ENCODE measurements at places on chromosomes 4 and X.

DNA sequence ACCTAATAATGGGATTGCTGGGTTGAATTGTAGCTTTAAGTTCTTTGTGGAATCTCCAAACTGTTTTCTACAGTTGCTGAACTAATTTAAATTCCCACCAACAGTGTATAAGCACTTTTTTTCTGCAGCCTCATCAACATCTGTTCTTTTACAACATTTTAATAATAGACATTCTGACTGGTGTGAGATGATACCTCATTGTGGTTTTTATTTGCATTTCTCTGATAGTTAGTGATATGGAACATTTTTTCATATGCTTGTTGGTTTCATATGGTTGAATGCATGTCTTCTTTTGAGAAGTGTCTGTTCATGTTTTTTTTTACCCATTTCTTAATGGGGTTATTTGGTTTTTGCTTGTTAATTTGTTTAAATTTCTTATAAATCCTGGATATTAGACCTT is 1718.9 kb downstream of the C4orf33 start:
- no peak for DNase-seq

DNA sequence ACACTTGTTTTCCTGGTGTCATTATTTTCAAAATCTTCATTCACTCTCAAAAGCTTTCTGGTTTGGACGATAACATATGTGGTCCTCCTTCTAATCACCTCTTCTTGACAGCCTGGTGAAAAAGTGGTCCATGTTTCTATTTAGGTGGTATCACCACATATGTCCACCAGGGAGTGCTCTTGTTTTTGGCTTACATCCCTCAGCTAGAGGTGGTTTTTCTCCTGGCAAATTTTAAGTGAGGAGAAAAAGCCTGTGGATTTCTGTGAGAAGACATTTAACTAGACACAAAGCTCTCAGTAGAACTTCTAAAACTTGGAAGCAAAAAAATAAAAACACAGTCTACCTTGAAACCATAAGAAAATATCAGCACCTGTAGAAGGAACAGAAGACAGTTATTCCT is 58.0 kb upstream of the FRMPD4 start:
- DNase-seq: no peak

DNA sequence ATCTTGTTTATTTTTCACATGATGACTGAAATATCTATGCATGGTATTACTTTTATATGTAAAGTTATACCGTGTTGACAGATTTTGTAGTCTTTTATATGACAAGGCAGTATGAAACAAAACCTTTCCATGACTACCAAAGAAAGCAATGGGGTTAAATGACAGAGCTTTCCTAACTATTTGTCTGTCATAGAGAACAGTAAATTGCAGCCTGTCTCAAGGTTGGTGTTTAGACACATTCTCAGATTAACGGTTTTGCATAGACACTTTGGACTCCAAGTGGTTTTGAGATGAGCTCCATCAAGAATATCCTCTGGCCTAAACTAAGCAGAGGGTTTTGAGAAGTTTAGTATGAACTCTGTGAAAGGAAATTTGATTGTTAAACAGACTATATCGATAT is 180.7 kb upstream of the TENM3 start:
- no peak for DNase-seq

DNA sequence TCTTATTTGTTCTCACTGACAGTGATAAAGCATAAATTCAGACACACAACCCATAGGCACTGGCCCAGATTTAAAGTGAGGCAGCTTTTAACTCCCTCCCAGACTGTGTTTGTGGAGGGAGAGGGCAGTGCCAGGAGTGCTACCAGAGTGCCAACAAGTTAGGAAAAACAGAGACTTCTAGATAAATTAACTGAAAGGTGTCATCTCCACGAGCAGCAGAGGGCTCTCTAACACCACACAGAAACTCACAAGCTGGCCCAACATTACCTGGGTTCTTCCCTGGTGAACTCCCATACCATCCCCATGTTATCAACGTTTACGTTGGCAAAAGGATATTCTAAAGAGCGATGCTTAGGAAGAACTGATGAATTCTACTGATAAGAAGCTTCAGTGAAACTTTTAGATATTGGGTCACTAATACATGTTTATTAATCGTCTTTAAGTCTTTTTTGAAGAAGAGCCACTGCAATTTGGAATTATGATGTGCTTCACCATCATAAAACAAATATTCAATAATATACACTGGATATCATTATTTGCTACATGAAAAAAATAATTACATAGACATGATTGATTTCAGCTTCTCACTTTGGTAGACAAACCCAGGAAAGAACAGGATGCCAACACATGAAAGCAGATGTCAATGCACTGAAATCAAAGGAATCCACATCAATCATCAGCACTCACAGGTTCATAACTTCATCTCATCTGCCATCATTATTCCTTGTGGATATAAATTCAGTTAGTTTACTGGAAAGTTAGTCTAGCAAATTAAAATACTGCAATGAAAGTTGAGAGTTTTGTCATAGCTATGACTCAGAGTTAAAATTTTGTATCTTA is 121.2 kb upstream of the NAP1L5 start:
- peak; percentile 34 for DNase-seq

DNA sequence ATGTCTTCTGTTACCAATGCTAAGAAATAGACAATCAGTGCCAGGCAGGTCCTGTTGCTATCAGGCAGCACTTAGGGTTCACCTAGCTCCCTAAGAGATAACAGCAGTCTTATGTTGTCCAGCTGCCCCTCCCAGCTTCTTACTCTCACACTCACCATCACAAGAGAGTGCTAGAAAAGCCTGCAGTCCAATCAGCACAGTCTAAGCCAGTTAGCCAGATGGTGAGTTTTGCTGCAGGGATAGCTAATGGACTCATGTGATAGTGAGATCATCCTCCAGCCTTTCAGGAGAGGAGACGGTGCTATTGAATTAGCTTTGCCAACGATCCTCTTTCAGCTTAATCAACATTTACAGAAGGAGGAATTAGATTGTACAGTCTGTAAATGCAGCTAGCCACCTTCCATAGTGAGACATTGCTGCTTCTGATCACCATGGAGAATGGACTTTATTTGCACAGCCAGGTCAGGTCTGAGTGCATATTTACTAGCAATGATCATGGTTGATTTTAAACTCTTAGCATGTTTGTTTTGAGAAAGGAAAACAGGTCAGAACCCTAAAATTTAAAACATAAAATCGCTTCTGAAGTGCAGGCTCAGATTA is 438.3 kb downstream of the CENPC start:
- no peak for DNase-seq

DNA sequence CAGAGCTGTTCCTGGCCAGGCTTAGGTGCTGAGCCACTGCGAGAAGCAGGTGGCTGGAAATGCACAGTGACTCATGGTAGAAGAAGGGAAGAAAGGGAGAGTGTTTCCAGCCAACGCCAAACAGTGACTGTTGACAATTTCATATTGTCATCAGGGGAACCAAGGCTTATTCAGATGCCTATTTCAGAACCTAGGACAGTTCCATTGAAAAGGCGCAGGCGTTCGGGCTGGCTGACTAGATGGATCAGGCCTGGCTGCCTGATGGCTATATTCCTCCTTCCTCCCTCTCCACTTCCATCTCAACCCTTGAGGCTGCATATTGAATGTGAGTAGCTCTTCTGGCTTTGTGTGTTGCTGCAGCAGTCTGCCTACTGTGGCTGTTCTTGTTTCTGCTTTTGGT is 73.0 kb upstream of the FRMPD4 start:
- DNase-seq: no peak

DNA sequence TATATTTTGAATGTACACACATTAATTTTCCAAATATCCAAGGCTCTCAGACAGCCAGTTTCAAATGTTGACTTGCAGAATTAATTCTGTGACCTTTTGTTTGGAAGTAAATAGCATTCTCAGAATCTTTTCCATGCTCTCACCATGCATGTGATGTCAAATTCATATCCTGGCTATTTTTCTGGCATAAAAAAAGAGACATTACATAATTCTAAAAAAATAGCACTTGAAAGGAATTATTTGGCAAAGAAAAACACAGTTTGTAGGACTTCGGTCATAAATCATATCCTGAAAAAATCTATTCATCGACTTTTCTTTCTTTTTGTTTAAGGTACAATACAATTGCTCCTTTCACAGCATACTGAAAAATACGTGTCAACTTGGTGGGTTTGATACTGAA is 111.2 kb downstream of the GLRA3 start:
- no peak for DNase-seq

DNA sequence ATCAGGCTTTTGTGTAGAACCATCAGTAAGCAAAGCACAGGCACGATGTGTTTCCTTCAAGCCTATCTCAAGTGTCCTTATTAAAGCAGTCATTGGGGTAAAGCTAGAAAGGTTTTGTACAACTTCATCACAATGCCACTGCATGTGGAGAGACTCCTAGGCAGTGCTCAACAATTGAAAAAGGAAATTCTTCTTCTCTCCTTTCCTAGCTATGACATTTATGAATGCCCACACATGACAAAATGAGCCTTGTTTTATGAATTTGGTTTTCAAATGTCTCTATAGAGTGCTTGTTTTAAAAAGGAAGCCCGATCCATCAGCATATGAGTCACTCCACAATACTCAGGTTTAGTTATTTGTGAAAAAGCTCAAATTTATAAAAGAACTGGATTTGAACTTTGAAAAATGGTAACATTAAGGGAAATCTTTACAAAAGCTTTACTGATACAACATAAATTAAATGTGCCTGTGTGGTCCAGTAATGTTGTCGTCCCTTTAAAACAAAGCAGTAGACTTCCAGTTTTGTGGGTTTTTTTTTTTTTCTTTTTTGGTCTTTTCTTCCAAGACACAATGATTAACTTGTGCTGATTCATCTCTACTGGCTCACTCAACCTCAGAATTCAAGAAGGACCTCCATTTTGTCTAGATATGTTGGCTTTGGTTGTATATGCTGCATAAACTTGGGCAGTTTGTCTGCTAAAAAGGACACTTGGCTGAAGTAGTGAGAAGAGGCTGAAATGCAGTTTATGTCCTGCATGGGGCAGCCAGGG is 273.8 kb downstream of the GASK1B start:
- DNase-seq: no peak

GRCh38 chr4:7118013-7118832 is 50.4 kb upstream of the GRPEL1 start:
- no peak for DNase-seq

DNA sequence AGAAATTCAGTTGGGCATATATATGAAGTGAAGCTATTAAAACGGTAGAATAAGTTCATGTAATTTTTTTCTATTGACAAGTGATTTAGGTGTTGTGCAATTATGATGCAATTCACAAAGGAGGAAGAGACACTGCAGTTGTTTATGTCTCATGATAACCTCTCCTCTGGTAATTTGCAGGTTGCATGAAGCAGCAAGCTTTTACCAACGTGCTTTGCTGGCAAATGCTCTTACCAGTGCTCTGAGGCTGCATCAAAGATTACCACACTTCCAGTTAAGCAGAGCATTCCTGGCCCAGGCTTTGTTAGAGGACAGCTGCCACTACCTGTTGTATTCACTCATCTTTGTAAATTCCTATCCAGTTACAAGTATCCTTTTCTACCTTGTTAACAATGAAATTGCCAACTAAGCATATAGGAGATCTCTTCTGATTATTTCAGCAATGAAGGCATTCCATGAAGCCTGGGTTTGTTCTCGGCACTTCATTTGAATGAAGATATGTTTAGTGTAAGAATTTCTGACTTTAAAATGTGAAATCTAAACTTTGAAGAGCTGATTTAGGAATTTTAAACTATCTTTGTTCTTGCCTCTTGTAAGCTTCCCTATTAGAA is 3.9 kb downstream of the TMEM33 start:
- no peak for DNase-seq

DNA sequence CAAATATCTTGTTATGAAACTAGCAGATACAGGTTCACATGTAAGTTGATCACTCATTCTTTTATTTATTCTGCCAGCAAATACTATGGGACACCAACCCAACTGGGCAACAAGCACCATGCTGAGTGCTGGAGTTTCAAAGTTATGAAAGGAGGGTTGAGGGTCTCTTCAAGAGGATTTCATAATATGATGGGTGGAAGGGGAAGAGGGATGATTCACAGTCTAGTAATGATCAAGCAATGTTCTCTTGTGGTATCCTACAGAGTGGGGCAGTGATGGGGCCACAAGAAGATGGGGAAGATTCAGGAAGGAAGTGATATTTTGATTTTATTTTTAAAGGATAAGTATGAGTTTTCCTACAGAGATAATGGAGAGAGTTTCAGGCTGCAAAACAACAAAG is 46.2 kb upstream of the TXK start:
- no peak for DNase-seq

DNA sequence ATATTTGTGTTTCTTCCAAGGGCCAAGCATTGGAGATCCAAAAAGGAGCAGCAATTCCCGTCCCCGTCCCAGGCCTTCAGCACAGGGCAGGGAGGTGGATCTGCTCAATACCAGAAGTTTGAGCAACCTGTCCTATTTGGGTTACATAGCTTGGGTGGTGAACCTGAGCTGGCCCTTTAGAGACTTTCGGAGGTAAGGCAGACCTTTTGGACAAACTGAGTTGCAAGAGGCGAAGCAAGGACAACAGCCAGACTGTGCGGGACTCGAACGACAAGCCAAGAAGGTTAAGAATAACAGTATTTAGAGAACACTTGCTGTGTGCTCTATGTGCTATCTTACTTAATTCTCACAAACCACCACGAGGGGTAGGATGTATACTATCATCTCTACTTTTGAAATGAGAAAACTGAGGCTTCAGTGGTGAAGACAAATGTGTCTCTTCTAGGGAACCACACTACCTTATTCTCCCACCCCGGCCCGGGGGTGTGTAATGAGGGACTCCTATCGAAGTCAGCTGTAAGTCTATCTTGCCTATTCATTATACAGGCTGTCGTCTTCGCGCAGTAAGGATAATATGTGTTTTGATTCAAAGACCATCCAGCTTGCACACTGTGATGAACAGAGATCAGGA is 1.3 kb downstream of the NOP14 start:
- no peak for DNase-seq

- DNase-seq: no peak
These were observed 10.6 kb downstream of the HAND2 start for GRCh38 chr4:173519111-173520101.

DNA sequence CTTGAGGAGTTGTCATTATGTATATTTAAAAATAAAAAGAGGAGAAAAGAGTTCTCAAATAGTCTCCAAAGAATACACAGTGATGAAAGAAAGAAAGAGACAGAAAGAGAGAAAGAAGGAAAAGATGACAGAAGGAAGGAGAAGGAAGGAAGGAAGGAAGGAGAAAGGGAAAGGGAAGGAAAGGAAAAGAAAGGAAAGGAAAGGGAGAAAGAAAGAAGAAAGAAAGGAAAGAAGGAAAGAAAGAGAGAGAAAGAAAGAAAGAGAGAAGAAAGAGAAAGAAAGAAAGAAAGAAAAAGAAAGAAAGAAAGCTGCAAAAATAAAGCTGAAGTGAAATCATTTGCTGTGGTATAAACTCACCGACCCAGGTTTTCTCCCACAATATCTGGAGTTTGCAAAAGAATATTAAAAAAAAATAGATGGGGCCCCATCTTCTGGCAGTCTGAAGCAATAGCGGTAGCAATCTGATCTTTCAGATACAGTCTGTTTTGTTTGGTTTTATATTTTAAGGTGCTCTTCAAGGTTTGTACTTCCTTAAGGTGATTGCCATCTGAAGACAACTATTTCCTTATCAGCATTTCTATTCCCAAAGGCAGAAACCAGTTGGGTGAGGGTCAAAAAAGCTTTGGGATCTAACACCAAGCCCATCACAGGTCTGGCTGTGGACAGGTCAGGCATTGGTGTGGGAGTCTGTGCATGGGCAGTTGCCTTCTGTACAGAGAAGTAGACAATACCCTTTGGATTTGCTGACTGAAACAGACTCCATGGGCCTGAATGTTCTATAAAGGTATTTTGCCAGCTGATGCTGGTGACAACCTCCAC is 160.4 kb downstream of the CPEB2 start:
- no peak for DNase-seq

GRCh38 chr4:122784261-122784660 is 42.4 kb upstream of the FGF2 start:
- no peak for DNase-seq

GRCh38 chr4:77344001-77344400 is 187.0 kb downstream of the CCNG2 start:
- DNase-seq: no peak
